Effector CD8-positive, alpha-beta T cell (primary cell): ENCODE measurements at places on chromosomes 12 and 14.

- no peak for DNase-seq
Measured at GRCh38 chr12:68932128-68932960, 627 bp downstream of the CPM start.

DNA sequence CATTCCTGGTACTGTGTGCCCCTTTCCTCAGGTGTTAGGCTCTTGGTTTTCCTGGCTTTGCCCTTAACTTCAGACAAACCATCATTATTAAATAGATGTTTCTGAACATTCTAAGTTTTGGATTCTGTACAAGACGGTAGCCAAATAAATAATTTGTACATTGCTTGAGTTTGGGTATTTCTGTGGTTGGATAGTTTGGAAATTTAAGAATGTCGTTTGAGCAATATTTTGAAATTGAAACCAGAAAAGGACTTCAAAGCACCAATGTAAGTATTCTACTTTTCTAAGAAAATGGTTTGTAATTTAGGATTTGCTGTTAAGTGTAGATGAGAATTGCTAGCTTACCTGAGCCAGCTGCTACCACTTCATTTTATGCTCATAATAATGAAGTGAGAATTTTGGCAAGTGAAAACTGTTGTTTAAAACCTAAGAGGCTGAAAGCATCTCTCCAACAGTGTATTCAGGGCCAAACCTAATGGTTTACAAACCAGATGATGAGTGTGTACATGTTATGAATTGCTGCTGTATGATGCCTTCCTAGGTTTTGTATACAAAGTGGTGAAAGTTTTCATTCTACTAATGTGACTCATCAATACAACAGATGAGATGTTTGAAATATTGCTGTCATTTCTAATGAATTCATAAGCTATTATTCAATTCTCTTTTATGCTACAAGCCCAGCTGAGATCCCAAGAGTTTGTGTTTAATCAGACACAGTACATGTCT, 181.5 kb upstream of the PRKD1 start:
- DNase-seq, result no peak

GRCh38 chr14:63192085-63192484, 12.2 kb upstream of the RHOJ start:
- no peak for DNase-seq

GRCh38 chr14:41532255-41532654, 74.4 kb upstream of the LRFN5 start:
- DNase-seq, result no peak

GRCh38 chr12:17928708-17929366, 161.2 kb downstream of the RERGL start:
- DNase-seq, result no peak

GRCh38 chr12:62335796-62336195, 75.6 kb downstream of the USP15 start:
- DNase-seq, result no peak

DNA sequence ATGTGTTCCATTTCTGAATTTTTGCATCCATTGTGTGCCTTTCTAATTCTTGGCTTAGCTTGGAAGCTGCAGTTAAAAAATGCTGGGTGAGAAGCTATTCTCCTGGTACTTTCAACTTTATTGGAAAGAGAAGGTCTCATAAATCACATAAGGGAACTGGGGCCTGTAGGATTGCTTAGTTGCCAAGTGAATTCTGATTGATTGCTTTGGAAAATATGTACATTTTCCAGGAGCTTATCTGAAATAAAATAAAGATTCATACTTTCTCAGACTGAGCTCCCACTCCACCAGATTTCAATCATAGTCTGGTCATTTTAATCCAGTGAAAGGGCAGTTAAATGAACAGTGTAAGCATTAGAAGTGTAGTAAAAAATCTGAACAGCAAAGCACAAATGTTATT, 50.0 kb upstream of the PRICKLE1 start:
- no peak for DNase-seq

DNA sequence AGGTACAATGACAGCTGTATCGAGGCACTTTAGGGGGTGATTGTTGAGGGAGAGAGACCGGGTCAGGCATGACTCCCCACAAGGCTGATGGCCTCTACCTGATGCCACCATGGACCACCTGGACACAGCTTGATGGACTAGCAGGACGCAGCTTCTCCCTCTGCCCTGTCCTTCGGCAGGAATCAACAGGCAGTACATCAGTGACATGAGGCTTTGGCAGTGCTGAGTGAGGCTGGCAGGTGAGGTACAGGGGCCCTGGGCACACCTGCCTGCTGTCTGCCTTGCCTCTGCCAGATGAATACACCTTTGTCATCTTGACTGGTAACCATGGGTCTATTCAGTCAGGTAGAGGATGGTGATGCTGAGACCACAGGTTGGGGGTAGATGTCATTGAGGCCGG, 25.3 kb upstream of the ESRRB start:
- no peak for DNase-seq

GRCh38 chr12:59007620-59008019, 87.3 kb upstream of the LRIG3 start:
- no peak for DNase-seq

DNA sequence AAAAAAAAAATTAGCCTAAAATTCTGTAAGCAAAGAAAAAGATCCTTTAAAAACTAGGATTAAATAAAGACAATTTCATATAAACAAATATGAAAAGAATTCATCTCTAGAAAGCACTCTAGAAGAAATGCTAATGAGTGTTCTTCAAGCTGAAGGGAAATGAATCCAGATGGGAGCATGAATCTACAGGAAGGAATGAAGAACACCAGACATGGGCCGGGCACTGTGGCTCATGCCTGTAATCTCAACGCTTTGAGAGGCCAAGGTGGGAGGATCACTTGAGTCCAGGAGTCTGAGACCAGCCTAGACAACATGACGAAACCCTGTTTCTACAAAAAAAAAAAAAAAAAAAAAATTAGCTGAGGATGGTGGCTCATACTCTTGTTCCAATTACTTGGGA, 297.2 kb downstream of the FBXL14 start:
- DNase-seq, result no peak

DNA sequence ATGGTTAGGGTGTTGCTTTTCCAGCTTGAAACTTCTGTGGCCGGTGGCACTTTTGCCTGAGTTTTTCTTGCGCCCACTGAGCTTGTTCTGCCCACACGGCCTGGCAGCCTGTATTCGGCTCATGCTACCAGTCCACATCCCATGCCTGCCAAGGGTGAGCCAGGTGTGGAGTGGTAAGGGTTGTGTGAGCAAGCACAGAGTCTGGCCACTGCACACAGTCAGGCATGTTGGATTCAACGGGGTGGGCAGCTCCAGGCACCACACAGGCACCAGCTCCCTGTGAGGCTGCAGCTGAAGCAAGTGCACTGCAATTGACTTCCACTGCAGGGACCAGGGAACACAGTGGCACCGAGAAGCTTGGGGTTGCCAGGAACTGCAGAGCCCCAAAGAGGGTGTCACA, 18.8 kb upstream of the NTS start:
- DNase-seq, result no peak

GRCh38 chr12:12779529-12779928, 5.9 kb upstream of the APOLD1 start:
- DNase-seq, result no peak

- DNase-seq, result no peak
Measured at GRCh38 chr12:113170926-113171325, 14.4 kb downstream of the DDX54 start.
